ENCODE measurements at places on chromosomes 4 and X.
A peak's percentile ranks its signal among the peaks of the same experiment; 100 is the strongest.

DNA sequence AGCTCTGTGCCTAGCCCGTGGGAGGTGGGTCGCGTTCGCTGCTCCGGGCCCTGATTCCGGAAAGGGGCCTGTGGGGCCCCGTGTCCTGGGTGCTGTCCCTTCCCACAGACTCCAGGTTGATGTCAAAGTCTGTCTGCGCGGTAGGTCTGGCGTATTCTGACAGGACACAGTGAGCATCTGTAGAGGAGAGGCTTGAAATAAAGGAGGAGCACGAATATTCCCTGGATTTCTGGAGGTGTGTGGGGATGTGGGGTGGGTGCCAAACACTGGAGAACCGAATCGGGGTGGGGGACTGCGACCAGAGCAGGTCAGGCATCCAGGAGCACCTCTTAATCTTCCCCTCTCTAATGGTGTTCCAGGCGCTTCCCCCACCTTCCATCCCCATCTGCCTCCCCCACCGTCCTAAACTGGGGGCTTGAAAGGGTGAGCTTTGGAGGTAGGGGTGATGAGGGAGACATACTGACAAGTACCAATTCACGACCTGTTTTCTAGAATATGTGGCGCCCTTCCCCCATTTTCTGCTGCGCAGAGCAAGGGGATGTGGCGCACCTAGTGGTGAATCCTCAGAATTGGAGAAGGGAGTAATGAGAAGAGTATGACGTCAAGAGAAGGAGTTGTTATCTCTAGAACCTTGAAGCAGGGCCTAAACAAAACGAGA is 877 bp downstream of the GPRASP1 start:
- peak; percentile 37 for DNase-seq

GRCh38 chr4:1503583-1504471 is 97.6 kb upstream of the NKX1-1 start:
- no peak for DNase-seq

DNA sequence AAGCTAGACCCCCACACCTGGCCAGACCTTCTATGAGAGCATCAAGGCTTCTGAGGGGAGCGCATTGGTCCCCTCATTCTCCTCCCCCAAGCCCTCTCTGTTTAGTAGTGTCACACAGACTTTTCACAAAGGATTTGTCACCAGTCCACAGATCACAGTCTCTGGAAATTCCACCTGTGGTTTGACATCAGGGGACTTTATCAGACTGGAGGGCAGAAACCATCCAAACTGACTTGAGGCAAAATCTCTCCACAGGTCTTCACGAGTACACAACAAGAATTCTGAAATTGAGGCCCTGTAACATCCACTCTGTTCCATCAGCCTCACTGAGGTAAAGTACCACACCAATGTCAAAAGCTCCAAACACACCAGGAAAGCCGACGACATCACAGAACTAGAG is 112.5 kb downstream of the SH3KBP1 start:
- DNase-seq: no peak

DNA sequence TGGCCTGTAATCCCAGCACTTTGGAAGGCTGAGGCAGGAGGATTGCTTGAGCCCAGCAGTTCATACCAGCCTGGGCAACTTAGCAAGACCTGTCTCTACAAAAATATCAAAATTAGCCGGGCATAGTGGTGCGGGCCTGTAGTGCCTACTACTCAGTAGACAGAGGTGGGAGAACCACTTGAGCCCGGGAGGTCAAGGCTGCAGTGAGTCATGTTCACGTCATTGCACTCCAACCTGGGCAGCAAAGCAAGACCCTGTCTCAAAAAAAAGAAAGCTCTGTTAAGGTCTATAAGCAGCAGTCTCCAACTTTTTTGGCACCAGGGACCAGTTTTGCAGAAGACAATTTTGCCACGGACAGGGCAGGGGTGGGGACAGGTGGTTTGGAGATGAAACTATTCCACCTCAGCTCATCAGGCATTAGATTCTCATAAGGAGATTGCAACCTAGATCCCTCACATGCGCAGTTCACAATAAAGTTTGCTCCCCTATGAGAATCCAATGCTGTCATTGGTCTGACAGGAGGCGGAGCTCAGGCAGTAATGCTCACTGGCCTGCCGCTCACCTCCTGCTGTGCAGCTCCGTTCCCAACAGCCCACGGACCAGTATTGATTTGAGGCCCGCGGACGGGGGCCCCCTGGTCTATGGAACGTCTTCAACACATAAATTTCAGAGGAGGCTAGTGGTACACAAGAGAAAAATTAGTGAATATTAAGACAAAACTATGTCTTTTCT is 67.9 kb downstream of the KLHL8 start:
- DNase-seq: no peak

- DNase-seq: no peak
Observed at GRCh38 chr4:80913381-80913780, 117.1 kb upstream of the BMP3 start.

DNA sequence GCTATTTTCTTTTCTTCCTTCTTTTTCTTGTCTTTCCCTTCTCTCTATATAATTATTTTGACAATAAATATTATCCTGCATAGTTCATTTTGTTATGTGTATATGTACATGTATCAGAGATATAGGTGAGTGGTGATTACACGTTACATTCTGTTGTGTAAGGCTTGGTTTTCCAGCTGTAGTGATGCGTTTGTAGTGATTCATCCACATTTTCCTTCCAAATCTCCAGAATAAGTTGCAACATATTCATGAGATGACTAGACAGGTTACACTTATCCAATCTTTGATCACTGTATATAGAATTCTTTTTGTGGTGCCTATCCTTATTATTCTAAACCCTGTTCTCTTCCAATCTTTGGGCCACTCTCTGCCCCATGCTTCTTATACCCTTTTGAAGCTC is 540.2 kb downstream of the GBA3 start:
- no peak for DNase-seq

- peak; percentile 5 for DNase-seq
Observed at GRCh38 chr4:147078875-147079658, 133.4 kb upstream of the TTC29 start.

DNA sequence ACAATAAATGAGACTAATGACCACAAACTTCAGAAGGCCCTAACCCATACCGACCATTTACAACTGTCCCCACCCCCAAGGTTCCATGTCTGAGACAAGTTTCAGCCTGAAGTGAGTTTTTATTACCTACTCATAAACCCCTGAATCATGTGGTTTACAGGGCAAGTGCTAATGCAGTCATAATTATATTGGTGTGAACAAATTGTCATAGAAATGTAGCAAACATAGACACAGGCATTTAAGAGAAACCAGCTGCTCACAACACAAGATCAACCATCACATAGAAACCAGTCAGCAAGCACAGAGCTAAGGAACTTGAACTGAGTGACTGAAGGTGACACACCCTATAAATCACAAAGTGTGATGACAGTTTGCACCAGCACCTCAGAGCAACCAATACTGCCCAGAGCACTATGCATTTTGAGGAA is 173.8 kb upstream of the MID1 start:
- no peak for DNase-seq

- DNase-seq: no peak
Observed at GRCh38 chr4:72451349-72451748, 117.7 kb downstream of the ADAMTS3 start.

DNA sequence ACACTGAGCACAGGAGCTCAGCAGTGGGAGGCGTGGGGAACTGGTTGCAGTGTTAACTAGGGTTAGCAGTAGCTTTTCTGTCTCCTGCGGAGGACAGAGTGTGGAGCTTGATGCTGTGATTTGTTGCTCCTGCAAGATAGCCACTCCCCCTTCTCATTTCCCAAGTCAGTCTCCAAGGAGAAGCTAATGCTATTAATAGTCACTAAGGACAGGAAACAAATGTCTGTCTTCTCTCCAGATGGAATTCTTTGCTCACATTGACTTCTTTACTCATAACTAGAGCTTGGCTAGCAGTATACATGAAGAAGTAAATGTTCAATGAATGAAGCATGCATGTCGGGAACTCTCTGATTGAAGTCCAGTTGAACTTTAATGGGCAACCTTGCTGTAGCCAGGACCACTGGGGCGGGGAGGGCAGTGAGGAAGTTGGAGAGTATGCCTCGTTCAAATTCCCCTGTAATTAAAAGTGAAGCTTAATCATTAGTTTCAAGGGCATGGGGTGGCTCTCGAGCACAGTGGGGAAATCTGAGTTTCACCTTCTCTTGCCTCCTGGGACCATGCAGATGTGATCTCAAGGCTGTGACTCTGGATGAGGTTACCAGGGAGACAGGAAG is 156.6 kb upstream of the SCML1 start:
- no peak for DNase-seq

DNA sequence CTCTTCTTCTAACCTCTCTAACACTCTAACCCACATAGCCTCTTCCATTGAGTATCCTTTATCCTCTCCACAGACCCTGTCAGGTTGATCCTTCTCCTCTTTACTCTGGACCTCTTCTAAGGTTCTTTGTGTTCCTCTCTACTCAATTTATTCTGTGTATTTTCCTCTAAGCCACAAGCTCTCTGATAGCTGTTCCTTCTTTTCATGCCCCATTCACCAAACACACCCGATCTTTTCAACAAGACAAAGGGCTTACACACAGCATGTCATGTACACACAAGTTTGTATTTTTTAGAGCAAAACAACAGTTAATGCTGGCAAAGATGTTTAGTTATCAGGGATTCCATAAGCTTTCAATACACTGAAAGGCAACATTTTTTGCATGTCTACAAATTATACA is 1.9 kb downstream of the SPIN2B start:
- no peak for DNase-seq

- no peak for DNase-seq
Observed at GRCh38 chrX:10356979-10357378, 200.2 kb downstream of the CLCN4 start.

DNA sequence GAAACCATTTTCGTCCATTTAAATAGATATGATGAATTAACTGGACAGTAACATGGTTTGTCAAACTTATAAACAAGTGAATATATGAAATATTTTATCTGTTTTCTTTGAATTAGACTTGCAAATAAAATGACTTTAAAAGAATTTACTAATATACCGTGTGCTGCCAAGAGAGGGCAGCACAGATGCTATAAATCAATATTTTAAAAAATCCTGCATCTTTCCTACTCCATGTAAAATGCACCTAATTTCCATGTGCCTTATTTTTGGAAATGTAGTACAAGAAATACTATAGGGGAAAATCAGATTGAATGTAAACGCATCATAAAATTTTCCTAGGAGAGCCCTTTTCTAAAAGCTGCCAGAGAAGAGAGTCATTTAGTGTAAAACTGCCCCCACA is 62.2 kb downstream of the PRKX start:
- peak; percentile 1 for DNase-seq

GRCh38 chr4:84841435-84841834 is 125.1 kb downstream of the WDFY3 start:
- DNase-seq: no peak

GRCh38 chr4:8329560-8329858 is 60.0 kb downstream of the HTRA3 start:
- no peak for DNase-seq

DNA sequence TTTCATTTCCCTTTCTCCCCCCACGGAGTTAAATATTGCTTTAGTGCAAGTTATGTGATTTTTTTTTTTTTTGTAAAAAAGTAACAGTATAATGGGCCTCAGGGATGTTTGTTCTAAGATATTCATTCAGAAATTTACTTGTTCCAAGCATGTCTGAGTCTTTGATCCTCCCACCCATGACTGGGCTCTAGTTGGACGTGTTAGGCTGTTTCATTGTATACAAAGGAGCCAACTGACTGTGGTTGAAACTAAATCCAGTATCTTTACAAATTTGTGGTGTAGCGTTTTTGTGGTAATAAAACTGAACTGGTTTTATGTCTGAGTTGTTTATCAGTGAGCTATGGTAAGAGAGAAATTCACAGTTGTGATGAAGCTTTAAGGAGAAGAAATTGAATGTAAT is 74.1 kb downstream of the DOCK11 start:
- DNase-seq: no peak

GRCh38 chrX:85004255-85004654 is 578 bp downstream of the APOOL start:
- DNase-seq: no peak

- no peak for DNase-seq
Observed at GRCh38 chr4:87938746-87939145, 36.8 kb upstream of the SPP1 start.

DNA sequence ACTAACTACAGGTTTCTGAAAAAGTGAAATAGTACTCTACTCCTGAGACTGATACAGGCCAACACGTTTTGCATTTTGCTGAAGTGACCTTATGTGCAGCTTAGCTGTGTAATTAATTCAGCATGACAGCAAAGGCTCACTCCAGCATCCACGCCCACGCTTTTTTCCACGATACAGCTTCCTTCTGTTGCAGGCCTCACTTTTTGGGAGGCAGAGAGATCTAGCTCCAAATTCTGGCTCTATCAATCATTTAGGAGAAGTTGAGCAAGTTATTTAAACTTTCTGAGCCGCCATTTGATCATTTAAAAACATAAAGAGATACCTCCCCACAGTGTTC is 160.3 kb downstream of the AFAP1 start:
- no peak for DNase-seq

DNA sequence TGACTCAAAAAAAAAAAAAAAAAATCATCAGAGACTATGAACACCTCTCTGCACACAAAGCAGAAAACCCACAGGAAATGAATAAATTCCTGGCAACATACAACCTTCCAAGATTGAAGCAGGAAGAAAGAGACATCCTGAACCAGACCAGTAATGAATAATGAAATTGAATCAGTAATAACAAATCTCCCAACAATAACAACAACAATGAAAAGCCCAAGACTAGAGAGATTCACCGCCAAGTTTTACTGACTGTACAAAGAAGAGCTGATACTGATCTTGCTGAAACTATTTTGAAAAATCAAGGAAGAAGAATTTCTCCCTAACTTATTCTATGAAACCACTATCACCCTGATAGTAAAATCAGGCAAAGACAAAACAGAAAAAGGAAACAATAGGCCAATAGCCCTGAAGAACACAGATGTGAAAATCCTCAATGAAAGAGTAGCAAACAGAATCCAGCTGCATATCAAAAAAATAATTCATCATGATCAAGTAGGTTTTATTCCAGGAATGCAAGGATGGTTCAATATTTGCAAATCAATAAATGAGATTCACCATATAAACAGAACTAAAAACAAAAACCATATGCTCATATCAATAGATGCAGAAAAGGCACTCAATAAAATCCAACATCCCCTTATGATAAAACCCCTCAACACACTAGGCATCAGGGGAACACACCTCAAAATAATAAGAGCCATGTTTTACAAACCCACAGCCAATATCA is 31.0 kb upstream of the PLK4 start:
- DNase-seq: no peak

GRCh38 chr4:156751486-156751885 is 220.1 kb downstream of the PDGFC start:
- no peak for DNase-seq

All from NCI-H345 (cell line).